Astrocyte (in vitro differentiated cells and primary cell): ENCODE measurements at places on chromosomes 1 and 21. TPM values are rescaled to one million over a fixed set of nuclear protein-coding genes. Genes with fewer than 3 reads are reported as not detected.

DNA sequence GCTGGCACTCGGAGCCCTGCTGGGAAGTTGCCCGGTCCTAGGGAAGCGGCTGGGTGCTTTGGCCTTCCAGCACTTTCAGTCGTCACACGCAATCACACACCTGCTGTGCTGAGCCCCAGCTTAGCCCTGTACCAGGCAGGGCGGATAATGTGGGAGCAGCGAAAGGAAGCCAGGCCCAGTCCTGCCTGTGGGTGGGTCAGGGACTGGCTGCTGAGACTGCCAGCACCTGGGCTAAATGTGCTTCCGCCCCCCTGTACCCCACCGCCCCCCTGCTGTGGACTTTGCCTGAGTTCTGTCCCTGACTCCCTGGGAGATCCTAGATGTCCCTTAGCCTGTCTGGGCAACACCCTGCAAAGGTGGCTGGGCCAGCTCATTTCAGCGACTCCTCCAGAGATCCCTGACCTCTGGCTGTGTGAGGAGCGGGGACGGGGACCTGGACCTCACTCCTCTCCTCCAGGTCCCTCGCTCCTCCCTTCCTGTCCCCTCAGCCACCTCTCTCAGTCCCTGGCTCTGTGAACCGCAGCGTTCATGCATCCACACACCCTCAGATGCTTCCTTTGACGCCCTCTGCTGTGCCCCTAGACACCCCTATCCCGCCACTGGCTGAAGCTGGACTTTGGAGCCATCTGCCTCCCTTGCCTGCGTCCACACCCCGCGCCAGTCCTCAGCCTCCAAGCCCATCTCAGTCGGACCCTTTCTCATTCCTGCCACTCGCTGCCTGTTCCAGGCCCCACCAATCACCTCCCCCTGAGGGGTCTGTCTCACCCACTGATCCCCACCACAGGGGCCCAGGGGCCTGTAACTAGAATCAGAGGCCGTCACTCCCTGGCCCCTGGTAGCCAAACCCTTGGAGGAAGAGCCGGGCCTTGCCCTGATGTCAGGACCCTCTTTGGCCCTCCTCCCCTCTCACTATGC, 1.4 kb downstream of the MMEL1 start:
- H3K27me3 ChIP-seq: peaks cover 16% of the 10 kb centered on the region
- no peak for DNase-seq
- no peak overlapping the region for H3K27ac ChIP-seq
- H3K36me3 ChIP-seq: no peaks in the 10 kb centered on the region
- H3K4me3 ChIP-seq: no peak overlapping the region

DNA sequence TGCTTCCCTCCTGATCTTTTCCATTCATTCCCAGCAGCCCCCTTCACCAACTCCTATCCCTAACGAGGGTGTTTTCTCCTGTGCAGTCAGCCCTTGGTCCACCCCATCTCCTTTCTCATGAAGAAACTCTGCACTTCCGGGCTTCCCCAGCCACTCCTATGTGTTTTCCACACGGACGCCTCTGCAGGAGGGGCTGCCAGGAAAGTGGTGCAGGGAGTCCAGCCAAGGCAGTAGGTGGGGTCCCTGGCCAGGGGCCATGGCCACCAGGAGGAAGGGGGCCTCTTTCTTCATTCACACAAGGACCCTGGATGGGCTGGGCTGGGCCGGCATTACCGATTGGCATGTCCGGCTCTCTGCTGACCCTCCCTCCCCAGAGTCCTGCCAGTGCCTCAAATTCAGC, 72.8 kb upstream of the EFHD2 start:
- H3K27ac ChIP-seq: no peak overlapping the region
- peaks cover 3% of the 10 kb centered on the region for H3K27me3 ChIP-seq
- no peaks in the 10 kb centered on the region for H3K36me3 ChIP-seq
- DNase-seq: no peak
- peaks cover 28% of the 10 kb centered on the region for H3K4me1 ChIP-seq

DNA sequence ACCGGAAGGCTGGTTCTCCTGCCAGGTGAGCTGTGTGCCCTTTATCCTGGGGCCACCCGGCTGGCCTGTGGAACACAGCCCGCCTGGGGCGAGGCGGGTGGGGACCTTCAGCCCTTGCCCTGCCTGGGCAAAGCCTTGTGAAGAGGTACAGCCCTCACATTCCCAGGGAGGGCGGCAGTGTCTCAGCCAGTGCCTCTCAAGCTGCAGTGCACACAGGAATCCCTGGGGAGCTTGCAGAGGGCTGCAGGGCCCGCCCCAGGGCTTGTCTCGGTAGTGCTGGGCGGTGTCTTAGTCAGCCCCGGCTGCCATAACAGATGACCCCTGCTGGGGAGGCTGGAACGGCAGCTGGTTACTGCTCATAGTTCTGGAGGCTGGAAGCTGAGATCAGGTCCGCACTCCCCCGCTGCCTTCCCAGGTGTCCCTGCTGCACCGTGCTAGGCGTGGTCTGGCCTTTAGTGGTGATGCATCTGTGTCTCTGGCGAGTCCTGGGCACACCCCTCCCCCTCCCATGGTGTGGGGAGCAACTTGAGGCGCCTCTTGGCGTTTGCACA, 12.6 kb downstream of the DFFB start:
- H3K27me3 ChIP-seq: no peaks in the 10 kb centered on the region
- no peak overlapping the region for H3K4me3 ChIP-seq
- no peaks in the 10 kb centered on the region for H3K36me3 ChIP-seq

DNA sequence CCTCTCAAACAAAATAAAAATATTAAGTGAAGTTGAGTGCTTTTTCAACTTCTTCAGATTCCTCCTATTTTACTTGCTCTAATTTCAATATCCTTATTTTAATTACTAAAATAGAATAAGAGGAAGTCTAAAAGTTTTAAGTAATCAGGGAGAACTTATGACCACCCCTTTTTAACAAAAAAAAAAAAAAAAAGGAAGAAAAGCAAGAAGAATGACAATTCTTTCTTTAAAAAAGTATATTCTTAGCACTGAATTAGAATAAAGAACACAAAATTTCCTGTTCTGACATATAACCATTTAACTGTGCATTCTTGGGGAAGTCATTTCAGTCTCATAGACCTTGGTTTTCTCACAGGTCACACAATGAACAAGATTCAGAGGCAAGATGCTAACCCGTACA, 46.8 kb downstream of the SAMSN1 start:
- DNase-seq: no peak
- H3K27ac ChIP-seq: no peak overlapping the region
- H3K27me3 ChIP-seq: no peaks in the 10 kb centered on the region
- H3K4me1 ChIP-seq: no peaks in the 10 kb centered on the region

- no peaks in the 10 kb centered on the region for H3K36me3 ChIP-seq
- DNase-seq: no peak
- no peaks in the 10 kb centered on the region for H3K4me1 ChIP-seq
- no peaks in the 10 kb centered on the region for H3K27me3 ChIP-seq
- H3K4me3 ChIP-seq: no peak overlapping the region
Observed at GRCh38 chr1:92921031-92922023, 39.9 kb downstream of the DIPK1A start.

GRCh38 chr21:34743831-34744230, 75.0 kb downstream of the CLIC6 start:
- H3K27me3 ChIP-seq: no peaks in the 10 kb centered on the region
- H3K27ac ChIP-seq: no peak overlapping the region
- peak; percentile 81 for DNase-seq
- peaks cover 10% of the 10 kb centered on the region for H3K4me1 ChIP-seq
- H3K4me3 ChIP-seq: no peak overlapping the region

DNA sequence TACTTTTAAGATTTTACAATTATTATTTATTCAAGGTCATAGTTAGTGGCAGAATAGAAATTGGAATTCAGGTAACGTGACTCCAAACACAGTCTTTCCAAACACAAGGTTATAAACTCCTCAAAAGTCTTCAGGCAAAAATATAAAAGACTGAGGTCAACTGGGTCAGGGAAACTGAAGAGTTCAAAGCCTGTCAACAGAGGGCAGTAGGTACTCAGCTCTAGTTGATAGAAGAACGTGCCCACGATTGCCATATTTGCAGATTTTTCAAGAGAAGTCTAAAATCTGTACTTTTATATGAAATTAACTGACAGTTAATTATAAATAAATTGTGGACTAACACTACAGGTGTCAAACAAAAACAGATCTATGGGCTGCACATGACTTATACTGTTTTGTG, 135.0 kb downstream of the LHX4 start:
- no peak overlapping the region for H3K4me3 ChIP-seq
- no peak overlapping the region for H3K27ac ChIP-seq

GRCh38 chr1:12293416-12293815, 63.6 kb downstream of the VPS13D start:
- no peak overlapping the region for H3K4me3 ChIP-seq
- peaks cover 13% of the 10 kb centered on the region for H3K4me1 ChIP-seq
- no peaks in the 10 kb centered on the region for H3K27me3 ChIP-seq
- H3K27ac ChIP-seq: no peak overlapping the region
- no peak for DNase-seq

The C8B gene
- not detected in 2 replicates for total RNA-seq

The PAQR6 gene
- 6.4 and 7.2 TPM in 2 replicates for total RNA-seq

The UBAP2L gene
- 203 and 218 TPM in 2 replicates for total RNA-seq
